NCI-H1930 (cell line): ENCODE measurements at places on chromosomes 7 and 10.

DNA sequence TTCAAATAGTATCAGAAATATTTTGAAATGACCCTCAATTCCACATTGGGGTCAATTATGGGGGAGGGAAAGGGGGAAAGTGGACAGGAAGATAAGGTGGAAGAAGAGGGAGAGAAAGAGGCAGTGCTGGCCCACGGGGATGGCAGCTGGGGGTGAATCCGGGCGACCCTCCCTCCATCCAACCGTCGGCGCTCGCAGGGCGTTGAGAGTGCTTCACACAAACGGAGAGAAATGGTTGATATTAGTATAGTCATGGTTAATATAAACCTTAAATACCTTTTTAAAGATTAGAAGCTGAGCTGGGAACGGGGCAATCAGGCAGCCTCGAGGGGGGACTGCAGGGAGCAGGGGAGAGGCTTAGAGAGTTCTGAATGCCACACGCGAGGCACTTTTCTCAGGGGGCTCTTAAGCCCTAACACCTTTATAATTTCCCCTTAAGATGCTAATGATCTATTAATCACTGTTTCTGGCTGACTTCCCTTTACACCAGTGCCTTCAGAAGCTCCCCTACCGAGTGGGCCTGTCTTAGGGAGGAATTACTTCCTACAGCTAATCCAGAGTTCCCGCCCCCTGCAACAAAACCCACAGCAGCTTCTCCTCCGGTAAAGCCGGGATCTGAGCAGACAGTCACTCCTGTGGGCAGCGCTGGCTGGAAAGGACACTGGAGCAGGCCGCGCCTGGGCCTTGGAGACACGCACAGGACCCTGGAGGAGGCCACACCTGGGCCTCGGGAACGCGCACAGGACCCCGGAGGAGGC is 39.5 kb downstream of the PRKAG2 start:
- DNase-seq = no peak

DNA sequence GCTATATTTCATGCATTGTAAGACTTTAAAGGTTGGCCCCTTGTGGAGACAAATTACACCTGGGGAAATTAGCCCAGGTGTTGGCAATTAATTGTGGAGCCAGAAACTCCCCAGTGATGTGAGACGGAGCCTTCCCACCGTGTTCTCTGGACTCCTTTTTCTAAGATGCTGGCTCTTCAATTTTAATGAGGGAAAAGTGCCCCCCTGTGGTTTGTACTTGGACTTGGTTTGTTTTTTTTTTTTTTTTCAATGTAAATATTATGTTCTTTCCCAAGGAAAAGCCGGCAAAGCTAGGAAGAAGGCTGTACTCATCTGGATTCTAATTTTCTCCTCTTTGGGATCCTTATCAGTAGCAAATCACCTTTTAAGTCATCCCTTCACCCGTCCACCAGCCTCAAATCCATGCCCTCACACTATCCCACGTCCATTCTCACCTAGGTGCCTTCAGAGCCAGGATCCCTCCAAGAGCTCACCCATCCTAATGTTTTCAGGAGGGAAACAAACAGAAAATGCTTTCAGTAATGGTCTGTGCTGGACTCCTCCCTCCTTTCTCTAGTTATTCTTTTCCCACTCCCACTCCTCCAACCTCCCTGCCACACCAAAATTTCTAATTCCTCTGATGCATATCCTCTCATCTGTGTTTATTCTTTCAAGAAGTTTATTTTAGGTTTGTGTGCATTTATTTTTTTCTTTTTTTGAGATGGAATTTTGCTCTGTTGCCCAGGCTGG is 20.4 kb upstream of the ST8SIA6 start:
- no peak for DNase-seq

GRCh38 chr7:96414931-96415292 is 93.0 kb upstream of the SLC25A13 start:
- peak; percentile 85 for DNase-seq

DNA sequence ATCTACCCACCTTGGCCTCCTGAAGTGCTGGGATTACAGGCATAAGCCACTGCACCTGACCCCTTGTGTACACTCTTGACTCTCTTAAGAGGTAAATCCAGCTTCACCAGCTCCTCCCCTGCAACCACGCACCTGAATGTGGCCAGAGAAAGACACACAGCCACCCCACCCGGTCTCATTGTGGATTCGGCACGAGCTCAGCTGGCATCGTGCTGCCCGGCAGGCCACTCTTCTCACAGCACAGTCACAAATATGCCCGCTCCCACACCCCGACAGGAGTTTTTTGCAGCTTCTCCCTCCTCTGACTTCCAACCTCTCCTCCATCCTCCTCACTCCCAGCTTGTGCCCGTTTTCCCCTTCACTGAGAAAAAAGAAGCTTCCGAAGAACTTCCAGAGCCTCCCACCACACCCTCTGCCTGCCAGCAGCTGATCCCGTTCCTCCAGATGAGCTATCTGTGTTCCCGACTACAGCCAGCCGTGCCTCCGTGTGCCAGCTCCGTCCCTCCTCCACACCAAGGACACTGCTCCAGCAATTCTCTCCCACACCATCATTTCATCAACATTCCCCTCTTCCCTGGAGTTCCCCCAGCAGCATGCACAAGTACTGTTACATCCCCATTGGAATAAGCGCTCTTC is 8.0 kb upstream of the SMARCD3 start:
- DNase-seq = no peak

DNA sequence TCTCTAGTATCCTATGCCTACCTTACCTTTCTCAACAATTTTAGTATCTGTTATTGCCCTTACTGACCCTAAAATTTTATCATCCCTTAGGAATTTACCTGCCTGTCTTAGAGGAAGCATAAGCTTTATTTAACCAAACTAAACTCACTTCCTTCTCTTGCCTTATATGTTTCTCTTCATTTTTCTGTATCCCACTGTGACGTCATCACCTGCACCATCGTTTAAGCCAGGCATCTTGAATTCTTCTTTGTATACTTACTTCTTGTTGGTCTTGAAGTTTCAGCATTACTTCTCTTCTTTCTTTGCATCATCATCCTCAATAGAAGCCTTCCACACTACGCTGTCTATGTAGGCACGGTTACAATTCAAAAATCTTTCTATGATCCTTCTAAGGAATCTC is 231.0 kb upstream of the SMIM30 start:
- no peak for DNase-seq

DNA sequence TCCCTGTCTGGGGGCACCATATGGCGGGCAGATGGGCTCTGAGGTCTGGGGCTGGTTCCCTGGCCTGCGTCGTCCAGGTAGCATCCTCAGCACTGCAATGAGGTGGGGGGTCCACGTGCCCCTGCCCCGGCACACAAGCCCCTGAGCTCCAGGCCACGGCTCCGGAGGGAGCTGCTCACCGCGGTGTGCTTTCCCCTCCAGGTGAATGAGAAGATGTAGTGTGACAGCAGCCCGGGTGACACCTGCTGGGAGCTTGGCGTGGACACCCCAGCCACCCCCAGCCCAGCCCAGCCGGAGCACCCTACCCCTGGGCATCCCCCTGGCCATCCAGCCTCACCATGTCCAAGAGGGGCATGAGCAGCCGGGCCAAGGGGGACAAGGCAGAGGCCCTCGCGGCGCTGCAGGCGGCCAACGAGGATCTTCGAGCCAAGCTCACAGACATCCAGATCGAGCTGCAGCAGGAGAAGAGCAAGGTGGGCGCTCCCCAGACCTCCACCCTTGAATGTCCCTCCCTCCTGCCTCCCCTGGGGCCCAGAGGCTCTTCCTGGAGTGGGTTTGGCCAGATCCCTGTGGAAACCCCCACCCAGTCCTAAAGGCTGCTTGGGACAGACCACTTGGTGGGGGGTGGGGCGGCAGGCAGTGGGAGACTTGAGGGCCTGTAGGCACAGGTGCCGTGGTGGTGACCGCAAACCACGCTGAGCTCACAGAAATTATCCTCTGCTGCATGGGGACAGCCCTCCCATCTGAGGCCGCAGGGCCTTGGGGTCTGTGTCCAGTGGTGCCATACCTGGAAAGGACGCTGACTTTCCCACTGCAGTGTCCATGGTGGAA is 38.9 kb downstream of the JAKMIP3 start:
- DNase-seq = no peak

DNA sequence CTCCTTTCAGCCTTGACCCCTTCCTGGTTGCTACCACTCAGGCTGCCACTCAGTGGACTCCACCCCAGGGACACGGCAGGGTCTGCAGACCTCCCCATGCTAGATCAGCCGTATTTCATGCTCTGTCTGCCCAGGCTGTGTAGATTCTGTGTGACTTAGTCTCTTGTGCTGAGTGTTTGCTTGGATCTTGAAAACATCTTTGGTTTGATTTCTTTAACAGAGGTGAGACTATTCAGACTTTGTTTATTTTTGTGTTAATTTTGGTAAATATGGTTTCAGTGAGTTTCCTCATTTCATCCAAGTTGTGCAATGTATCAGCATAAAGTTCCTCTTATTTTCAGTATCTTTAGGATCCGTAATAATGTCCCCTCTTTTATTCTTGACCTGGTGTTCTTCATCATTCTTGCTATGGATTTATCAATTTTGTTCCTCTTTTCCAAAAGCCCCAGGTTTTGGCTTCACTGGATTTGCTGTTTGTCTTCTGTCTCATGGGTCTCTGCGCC is 21.2 kb upstream of the PWWP2B start:
- DNase-seq = no peak

DNA sequence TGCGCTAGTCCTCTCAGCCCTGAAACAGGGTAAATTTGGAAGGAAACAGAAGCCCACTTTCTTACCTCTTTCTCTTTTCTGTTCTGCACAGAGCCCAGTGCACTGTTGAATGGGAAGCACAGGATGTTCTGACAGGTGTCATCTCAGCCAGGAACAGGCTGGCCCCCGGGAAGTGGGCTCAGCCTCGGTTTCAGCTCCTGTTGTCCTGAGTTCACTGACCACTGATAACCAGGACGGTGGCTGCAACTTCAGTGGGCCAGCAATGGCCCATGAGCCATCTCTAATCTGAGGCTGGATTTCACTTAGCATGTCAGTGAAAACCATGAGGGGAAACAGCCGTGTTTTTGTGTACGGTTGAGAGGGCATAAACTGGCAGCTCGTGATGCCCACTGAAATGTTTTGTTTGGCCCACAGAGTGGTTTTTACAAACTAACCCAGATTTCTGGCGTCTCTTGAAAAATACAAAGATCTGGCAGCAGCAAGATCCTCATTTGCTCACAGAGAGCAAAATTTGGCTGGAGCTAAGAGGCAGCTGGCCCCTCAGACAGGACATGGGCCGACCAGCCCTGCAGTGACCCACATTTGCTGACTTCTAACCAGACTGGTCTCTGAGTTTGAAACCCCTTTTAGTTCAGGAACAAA is 455.9 kb downstream of the PAXIP1 start:
- DNase-seq = no peak

DNA sequence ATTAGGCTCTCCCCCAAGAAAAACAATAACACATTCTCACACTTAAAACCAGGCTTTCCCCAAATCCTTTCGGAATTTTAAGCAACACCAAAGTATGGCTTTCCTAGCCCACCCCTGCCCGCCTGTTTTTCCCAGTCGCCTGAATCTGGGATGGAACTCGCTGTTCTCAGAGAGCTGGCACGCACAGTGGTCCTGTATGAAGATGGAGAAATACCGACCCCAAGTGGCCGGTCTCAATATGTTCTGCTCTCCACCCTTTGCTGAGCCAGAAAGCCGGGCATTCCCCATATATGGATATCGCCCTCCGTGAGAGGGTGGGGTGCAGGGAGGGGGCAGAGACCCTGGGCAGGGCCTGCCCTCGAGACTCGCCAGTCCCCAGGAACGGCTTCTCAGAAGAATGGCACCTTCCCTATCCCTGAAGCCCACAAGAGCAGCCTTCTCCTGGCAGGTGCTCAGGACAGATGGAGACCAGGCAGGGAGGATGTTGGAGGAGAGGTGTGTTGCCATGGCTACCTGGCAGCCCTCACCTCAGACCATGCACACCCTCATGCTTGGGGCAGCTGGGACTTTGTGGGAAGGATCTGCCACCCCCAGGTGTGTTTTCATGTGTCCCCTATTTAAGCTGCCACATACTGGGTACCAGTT is 3.4 kb downstream of the TACR2 start:
- peak; percentile 4 for DNase-seq

GRCh38 chr7:130938661-130939060 is 204.7 kb upstream of the KLF14 start:
- no peak for DNase-seq

DNA sequence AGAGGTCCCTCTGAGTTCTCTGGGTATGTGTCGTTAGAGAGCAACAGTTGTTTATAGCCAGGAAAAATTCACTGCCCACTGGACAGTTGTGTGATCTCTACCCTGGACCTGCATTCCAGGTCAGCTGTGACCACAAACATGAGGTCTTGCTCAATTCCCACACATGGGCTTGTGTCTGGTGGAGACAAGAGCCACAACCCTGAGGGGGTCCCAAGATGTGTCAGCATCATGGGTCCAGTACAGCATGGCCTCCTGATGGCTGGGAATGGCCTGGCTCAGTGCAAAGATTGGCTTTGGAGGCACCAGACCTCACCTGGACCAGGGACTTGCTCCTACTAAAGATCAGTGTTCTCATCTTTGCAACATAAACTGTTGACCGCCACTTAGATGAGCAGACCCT is 751.6 kb downstream of the GRID1 start:
- no peak for DNase-seq

GRCh38 chr7:94394437-94395140 is at the start of gene COL1A2:
Gene COL1A2 (plus strand): TSS chr7:94394895. CDS start chr7:94395032, 137 bp downstream.
- no peak for DNase-seq

DNA sequence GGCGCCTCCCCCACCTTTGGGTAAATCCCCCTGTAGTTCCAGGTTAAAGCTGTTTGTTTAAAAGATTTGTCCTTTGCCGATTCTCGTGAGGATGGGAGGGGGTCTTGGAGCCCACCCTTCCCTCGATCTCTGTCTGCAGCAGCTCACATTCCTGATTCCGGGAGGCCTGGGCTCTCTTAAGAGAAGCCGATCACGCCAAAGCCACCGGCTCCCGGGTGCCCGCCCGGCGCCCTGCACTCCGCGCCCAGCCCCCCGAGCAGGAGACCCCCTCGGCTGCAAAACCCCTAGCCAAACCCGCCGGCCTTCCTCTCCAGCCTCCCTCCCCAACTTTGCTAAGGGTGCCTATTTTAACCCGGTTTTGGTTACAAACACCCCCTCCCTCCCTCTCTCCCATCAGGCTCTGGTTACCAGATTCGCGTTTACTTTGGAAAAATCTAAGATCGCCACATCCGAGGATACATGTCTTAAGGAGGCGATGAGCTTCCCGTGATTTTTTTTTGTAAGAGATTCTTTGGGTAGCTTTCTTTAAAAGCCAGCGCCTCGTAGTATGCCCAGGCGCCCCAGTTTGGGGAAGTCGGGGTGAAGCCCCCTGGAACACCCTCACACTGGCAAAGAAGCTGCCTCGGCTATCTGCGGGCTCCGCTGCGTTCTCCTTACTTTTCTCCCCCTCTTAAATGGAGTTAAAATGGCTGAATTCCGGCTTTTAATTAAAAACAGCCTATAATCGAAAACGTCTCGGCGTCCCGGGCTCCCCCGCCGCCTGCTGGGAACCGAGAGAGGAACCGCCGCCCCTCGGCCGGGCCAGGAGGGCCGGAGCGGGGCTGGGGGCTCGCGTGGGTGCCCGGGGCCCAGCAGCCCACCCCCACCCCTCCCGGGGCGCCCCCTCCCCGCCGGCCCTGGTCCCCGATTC is 983 bp downstream of the TNRC18 start:
- DNase-seq = no peak

GRCh38 chr7:20352573-20353306 is 22.0 kb downstream of the ITGB8 start:
- DNase-seq = no peak
